ENCODE measurements at places on chromosomes 5 and 9.

DNA sequence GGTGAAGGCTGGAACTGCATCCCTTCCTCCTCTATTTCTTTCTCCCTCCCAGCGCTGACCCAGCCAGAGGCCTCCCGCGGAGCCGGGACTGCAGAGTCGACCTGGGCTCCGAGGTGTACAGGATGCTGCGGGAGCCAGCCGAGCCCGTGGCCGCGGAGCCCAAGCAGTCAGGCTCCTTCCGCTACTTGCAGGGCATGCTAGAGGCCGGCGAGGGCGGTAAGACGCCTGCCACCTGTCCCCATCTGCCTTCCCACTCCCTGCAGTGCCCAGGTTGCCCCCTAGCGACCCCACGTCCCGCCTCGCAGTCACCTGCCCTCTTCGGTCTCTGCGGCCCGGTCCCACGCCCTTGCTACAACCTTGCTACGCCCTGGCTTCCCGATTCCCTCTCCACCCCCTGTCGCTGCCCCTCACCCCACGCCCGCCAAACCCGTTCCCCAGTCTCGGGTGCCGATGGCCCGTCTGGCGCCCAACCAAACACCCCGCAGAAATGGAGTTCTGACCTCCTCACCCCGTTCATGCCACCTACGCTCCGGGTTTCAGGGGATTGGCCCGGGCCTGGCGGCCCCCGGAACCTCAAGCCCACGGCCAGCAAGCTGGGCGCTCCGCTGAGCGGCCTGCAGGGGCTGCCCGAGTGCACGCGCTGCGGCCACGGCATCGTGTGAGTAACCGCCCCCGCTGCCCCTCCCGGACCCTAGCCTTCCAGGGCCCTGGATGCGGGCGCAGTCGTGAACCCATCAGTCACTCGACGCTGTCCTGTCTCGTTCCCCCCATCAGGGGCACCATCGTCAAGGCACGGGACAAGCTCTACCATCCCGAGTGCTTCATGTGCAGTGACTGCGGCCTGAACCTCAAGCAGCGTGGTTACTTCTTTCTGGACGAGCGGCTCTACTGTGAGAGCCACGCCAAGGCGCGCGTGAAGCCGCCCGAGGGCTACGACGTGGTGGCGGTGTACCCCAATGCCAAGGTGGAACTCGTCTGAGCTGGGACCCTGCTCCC is 14.1 kb downstream of the PDLIM4 start:
- H3K4me3 ChIP-seq = no peak overlapping the region
- H3K4me1 ChIP-seq = no peaks in the 10 kb centered on the region
- no peaks in the 10 kb centered on the region for H3K27me3 ChIP-seq
- no peak for DNase-seq

DNA sequence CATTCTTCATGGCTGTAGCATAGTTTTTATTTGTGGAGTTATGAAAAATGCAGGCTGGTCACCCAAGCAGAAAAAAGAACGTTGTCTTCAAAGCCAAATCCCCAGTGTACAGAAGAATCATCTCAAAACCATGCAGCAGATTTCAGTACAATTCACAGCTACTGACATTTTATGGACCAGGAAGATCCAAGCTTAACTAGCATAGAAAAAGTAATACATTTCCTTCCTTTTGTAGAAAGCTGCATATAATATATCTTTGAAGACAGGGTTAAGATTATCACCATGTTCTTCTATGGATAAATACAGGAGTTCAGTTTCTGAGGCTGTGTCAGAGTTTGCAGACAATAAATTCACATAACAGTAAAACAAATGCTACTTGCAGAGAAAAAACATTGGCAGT is 1054.8 kb upstream of the C9orf72 start:
- no peaks in the 10 kb centered on the region for H3K36me3 ChIP-seq
- H3K4me1 ChIP-seq = no peaks in the 10 kb centered on the region
- H3K4me3 ChIP-seq = no peak overlapping the region
- no peaks in the 10 kb centered on the region for H3K27me3 ChIP-seq

DNA sequence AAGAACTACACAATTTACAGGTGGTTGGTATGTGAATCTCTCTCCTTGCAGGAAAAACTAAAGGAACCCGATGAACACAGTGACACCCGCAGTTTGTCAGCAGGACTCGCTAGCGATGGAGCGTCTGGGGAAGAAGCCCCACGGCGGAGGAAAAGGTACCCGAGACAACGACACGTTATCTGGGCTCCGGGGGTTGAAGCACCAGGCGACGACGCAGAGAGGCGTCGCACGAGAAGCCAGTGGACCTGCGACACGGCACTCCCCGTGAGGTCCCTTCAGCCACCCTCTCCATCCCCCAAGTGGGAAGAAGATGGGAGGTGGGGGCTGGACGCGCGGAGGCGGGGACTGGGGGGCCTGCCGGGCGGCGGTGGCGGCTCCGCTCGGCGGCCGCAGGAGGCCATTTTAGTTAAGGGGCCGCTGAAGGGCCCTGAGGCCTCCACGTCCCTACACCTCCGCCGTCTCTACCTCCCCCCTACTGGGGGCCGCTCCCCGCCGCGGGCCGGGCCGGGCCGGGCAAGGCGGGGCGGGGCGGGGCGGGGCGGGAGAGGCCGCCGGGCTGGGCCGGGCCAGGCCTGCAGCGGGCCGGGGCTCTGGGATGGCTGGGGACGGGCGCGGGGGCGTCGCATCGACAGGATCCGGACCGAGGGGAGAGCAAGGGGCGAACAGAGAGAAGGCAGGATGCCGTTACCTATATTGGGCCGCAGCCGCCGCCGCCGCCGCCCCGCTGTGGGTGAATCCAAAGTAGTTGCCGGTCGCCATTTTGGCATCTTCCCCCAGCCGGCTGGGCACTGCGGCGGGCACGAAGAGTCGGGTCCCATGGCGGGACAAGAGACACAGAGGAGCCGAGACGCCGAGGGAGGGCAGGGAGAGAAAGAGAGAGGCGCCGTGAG is 754 bp downstream of the ZFR start:
- no peak for DNase-seq
- H3K36me3 ChIP-seq = no peaks in the 10 kb centered on the region
- peak overlapping the region; percentile 96 for H3K27ac ChIP-seq

- H3K27me3 ChIP-seq = no peaks in the 10 kb centered on the region
- H3K4me3 ChIP-seq = no peak overlapping the region
- H3K36me3 ChIP-seq = no peaks in the 10 kb centered on the region
- no peak for DNase-seq
- no peaks in the 10 kb centered on the region for H3K4me1 ChIP-seq
- H3K27ac ChIP-seq = no peak overlapping the region
Observed at GRCh38 chr5:8461543-8461942, 592.6 kb downstream of the MTRR start.

DNA sequence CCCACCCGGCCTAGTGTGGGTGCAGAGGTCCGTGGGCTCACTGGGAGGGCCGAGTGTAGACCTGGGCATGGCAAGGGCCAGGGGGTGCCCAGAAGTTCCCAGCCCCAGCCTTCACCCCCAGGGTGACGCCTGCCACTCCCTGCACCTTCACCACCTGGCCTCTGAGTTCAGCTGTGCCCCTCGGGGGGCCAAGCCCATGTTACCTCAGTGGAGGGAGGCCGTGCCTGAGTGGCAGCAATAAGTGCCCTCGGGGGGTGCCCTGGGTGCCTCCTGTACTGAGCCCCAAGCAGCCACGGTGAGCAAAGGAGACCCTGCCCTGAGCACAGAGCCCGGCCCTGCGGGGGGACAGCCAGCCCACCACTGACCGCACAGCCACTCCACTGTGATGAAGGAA is 10.3 kb upstream of the FCN2 start:
- H3K4me3 ChIP-seq = no peak overlapping the region
- no peaks in the 10 kb centered on the region for H3K4me1 ChIP-seq
- no peak overlapping the region for H3K27ac ChIP-seq
- DNase-seq = peak; percentile 37
- no peaks in the 10 kb centered on the region for H3K27me3 ChIP-seq

DNA sequence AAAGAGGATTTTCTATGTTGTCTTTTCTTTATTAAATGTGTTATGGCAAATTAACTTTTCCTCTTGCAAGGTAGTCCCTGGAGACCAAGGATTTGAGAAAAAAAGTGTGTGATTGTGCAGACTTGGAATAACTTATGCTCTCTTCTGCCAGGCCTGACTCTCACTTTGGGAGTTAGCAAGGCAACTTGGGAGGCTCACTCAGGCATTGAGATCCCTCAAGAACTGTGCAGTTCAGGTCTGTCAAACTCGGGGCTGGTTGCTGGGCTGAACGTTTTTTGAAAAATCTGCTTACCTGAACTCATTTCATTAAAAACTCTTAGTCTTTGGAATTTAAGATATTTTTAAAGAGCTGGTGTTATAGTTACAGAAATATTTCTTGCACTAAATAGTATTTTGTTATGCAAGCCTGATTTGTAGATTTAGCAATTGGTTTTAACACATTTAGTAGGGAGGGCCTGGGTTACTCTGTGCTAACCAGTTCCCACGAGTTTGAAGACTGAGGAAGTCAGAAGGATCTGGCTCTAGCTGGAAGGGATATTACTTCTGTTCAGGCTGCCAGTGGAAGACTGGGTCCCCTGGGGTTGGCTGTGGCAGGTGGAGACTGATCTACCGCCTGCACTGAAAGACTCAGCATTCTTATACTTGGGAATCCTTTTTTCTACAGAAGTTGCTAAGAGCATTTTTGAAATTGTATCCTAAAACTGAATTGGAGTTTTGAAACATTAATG is 150.4 kb upstream of the PCSK5 start:
- no peak overlapping the region for H3K27ac ChIP-seq
- DNase-seq = no peak
- no peaks in the 10 kb centered on the region for H3K27me3 ChIP-seq

DNA sequence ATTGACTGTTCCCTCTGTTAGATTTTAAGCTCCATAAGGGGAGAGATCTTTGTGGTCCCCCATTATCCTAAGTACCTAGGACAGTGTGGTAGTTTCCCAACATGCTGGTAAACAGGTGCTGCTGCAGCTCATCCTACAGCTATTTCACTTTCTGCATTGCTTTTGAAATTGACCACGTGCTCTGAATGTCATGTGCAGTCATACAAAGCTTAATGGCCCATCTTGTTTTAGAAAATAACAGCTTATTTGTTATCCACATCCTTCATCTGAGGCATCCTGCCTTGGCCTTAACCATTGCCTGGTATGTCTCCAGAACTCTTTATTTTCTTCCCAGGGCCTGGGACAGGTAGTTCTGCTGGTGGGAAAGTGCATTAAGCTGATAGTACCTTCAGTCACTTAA is 14.7 kb downstream of the PIK3R1 start:
- no peak overlapping the region for H3K4me3 ChIP-seq
- H3K36me3 ChIP-seq = peaks cover 44% of the 10 kb centered on the region

DNA sequence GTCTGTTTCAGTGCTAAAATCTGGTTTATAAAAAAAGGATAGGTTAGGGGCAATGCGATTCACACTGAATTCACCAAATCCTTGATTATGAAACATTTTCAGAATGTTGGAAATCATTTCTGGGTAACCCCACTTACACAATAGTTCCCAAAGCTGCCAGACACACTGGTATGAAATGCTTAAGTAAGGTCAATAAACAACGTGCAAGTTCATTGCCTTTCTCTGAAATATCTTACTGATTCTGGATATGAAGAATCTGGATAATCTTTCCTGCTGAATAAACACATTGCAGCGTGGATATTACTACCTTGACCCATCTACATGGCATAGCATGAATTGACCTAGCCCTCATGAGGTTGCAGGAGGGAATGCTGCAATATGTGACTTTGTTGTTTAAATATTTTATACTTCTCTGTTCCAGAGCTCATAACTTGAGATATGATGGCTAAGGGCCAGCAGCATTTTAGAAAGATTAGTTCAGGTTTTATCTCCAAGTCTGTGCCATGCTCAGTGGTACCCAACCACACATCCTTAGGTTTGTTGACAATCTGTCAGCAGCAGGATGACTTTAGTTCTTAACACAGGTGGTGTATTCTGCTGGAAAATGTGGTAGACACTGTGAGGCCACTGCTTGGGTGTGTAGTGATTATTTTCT is 121.0 kb downstream of the NREP start:
- DNase-seq = no peak
- H3K4me1 ChIP-seq = peaks cover 7% of the 10 kb centered on the region
- no peak overlapping the region for H3K27ac ChIP-seq
- no peak overlapping the region for H3K4me3 ChIP-seq
- H3K36me3 ChIP-seq = no peaks in the 10 kb centered on the region
- no peaks in the 10 kb centered on the region for H3K27me3 ChIP-seq

GRCh38 chr5:127586811-127587210 is 62.1 kb upstream of the CTXN3 start:
- no peaks in the 10 kb centered on the region for H3K27me3 ChIP-seq
- H3K4me1 ChIP-seq = no peaks in the 10 kb centered on the region
- DNase-seq = no peak
- no peak overlapping the region for H3K27ac ChIP-seq
- no peak overlapping the region for H3K4me3 ChIP-seq
- H3K36me3 ChIP-seq = no peaks in the 10 kb centered on the region

DNA sequence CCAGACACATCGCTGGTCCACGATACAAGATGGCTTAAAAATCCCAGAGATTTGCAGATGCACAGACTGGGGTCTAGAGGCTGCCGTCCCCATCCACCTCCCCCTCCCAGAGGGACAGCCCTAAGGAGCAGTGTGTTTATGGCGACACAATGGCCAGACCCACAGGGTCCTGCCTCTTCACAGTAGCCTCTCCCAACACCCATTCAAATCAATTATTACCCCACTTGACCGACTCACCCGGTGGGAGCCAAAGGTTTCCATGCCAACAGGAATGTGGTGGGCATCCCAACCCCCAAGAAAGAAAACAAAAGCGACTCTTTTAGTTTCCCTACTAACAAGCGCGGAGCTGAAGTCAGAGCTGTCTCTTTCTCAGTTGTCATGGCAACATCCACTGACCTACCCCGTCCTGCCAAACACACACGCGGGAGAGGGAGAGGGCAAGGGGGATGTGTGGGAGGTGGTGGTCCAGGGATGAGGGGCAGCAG is 209.0 kb downstream of the TTLL11 start:
- H3K4me3 ChIP-seq = no peak overlapping the region
- H3K27ac ChIP-seq = no peak overlapping the region
- no peaks in the 10 kb centered on the region for H3K4me1 ChIP-seq
- no peak for DNase-seq
- H3K27me3 ChIP-seq = no peaks in the 10 kb centered on the region

GRCh38 chr5:128192368-128192767 is 108.8 kb downstream of the SLC12A2 start:
- no peak overlapping the region for H3K27ac ChIP-seq
- DNase-seq = no peak
- H3K4me1 ChIP-seq = no peaks in the 10 kb centered on the region
- no peaks in the 10 kb centered on the region for H3K36me3 ChIP-seq
- no peaks in the 10 kb centered on the region for H3K27me3 ChIP-seq

- H3K36me3 ChIP-seq = no peaks in the 10 kb centered on the region
- no peak for DNase-seq
- H3K4me3 ChIP-seq = no peak overlapping the region
- no peak overlapping the region for H3K27ac ChIP-seq
- no peaks in the 10 kb centered on the region for H3K4me1 ChIP-seq
Observed at GRCh38 chr5:6784481-6784880, 71.2 kb downstream of the TENT4A start.

GRCh38 chr5:7884491-7885267 is 15.7 kb downstream of the MTRR start:
- no peak overlapping the region for H3K4me3 ChIP-seq
- no peak for DNase-seq
- H3K27me3 ChIP-seq = no peaks in the 10 kb centered on the region
- H3K4me1 ChIP-seq = no peaks in the 10 kb centered on the region
- peaks cover 61% of the 10 kb centered on the region for H3K36me3 ChIP-seq

GRCh38 chr5:78896132-78896531 is 89.0 kb downstream of the ARSB start:
- DNase-seq = no peak
- no peak overlapping the region for H3K27ac ChIP-seq
- H3K4me3 ChIP-seq = no peak overlapping the region
- H3K36me3 ChIP-seq = no peaks in the 10 kb centered on the region
- no peaks in the 10 kb centered on the region for H3K27me3 ChIP-seq
- no peaks in the 10 kb centered on the region for H3K4me1 ChIP-seq

Data from ascending aorta (tissue), 2 donors.